ENCODE measurements at places on chromosomes 13 and 19.

DNA sequence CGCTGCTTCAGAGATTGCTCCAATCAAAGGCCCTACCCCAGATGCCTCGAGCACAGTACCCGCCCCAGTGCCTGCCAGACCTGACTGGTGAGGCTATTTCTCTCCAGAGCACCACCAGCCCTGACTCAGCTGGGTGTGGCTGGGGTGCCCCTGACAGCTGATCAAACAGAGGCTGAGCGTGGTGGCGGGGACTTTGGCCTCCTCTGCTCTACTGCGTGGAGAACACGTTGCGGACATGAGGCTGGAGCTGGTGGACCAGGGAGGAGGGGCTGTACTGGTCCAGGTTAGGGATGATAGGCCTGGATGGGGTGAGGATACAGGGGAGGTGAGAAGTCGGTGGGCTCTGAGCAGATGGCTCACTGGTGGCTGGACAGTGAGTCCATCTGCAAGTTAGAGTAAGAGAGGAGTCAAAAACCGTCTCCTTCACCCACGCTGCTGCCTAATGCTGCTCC lies 3.5 kb upstream of the DOCK6 start:
- peak; percentile 50 for DNase-seq

- DNase-seq = no peak
Measured at GRCh38 chr13:42981853-42982252, 10.2 kb downstream of the EPSTI1 start.

DNA sequence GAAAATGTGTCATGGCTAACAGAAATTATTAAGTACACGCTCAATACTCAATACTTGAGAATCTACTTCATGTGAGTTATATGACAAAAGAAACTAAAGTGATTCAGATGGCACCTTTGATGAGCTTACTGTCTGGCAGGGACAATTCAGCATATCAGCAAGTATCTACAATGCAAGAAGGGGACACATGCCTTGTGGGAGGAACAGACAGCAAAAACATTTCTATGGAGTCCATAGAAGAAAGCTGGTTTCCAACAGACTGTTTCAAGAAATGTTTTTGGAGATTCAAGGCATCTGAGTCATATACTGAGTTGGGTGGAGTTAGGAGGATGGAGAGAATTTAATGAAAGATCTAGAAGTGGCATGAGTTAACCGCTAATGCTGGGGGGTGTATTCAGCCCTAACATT lies 54.7 kb downstream of the MBNL2 start:
- DNase-seq = peak; percentile 58

DNA sequence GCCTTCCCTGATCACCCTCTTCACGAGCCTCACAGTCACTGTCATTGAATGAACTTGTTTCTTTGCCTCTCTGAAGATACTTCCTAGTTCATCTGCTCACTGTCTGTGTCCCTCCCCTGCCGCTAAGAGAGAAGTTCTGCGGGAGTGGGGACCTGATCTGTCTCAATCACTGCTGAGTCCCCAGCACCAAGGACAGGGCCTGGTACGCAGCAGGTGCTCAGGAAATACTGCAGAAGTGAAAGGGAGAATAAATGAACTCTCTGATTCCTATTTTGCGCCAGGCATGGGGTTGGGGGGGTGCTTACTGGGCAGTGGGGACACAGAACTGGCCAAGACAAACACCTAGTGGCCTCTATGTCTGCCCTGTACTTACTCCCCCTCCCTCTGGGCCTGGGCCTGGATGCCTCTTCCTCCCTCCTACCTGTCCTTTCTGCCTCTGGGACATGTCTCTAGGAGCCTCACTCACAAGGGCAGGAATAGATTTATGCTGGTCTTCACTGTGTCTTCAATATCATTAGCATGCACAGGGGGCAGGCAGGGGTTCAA lies 17.5 kb downstream of the FCGBP start:
- no peak for DNase-seq

DNA sequence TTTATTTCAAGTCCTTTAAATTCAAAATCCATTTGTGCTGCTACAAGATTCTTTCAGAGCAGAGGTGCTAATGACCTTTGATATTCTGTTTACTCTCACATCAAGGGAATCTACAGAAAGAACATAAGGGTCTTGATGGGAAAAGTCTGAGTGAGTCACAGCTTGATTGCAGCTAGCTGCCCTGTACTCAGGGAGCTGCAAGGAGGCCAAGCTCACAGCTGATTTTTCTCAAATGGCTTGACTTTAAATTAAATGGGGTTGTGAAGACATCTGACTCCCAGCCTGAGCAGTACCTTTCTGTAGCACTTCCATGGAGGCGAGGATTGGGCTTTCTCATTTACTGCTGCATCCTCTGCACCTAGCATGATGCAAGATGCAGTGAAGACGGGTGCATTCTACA lies 62.5 kb downstream of the RAP2A start:
- DNase-seq = no peak

DNA sequence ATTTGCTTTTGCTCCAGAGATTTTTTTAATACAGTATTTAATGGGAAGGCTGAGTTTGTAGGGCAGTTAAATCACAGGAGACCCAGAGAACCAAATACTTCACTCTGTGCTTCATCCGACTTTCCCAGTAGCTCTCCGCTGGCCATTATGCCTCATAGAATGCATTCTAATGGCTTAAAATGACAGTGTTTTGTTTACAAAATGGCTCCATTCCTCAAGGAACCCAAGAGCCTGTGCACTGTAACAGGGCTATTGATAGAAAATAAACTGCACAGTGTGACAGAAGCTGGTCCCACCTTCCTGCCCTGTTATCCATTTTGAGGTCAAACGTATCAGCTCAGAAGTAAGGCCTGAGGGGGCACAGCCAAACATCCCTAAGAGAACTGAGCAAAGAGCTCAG lies 136.5 kb downstream of the RAP2A start:
- DNase-seq = no peak

DNA sequence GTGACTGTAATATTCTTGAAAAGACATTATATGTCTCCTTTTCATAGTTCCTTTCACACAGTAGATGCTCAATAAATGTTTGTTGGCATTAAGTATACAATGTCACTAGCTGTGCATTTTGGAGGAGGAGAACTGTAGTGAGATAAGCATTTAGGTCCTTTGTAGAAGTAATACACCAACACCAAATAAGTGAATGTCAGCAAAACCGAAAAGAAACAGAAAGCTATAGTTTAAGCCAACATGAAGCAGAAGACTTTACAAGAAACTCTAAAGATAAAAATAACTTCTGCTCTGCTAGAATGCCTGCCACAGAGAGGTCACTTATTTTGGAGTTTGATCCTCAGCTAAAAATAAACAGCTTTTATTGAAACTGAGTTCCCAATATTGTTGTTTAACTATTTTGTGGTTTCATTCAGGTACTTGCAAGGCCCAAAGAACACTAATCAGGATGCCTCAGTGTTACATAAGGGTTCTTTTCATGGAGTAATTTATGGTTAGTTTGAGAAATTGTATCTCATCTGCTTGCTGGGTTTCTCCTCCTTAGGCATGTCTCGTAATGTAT lies 86.2 kb downstream of the STARD13 start:
- no peak for DNase-seq

DNA sequence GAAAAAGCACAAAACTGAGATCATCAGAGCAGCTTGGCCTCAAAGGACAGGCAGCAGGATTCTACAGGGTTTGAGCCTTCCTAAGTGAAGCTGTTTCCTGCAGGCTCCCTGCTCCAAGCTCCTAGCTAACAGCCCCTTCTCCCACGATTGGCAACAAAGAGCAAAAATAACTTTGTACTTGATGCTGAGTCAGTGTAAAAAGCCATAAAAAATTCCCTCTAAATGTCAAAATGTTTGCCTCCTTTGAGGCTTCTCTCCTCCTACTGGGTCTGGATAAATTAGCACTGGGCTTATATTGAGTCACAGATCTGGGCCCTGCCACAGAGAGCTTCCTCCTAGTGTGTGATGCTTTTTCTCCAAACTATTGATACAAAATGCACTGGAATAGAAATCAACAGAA lies 153.3 kb downstream of the TNFRSF19 start:
- DNase-seq = peak; percentile 28

DNA sequence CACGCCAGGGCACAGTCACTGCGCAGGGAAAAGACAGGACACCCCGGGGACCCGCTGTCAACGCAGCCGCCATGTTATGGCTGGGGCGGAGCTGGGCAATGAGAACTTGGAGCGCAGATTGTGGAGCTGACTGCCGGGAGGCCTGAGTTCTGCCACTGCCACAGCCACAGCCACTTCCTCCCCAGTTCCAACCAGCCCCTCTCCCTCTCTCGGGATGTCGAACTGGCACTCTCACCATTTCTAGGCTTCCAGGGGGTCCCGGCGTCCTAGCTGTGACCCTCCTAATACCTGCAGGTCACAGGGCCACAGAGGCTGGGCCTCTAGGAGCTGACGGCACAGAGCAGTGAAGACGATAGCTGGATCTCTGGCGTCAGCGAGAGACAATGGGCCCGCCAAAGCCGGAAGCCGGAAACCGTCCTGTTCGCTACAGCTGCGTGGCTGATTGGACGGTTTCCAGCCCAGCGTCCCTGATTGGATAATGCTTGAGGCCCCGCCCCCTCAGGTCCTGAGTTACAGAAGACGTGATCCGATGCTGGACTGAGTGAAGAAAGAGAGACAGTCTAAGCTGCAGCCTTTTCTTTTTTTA lies at the start of gene ZNF506:
ZNF506 (minus strand) TSS at position 385 of the 586 bp plus-strand sequence; CDS start at position 238, 147 bp downstream.
- peak; percentile 95 for DNase-seq

DNA sequence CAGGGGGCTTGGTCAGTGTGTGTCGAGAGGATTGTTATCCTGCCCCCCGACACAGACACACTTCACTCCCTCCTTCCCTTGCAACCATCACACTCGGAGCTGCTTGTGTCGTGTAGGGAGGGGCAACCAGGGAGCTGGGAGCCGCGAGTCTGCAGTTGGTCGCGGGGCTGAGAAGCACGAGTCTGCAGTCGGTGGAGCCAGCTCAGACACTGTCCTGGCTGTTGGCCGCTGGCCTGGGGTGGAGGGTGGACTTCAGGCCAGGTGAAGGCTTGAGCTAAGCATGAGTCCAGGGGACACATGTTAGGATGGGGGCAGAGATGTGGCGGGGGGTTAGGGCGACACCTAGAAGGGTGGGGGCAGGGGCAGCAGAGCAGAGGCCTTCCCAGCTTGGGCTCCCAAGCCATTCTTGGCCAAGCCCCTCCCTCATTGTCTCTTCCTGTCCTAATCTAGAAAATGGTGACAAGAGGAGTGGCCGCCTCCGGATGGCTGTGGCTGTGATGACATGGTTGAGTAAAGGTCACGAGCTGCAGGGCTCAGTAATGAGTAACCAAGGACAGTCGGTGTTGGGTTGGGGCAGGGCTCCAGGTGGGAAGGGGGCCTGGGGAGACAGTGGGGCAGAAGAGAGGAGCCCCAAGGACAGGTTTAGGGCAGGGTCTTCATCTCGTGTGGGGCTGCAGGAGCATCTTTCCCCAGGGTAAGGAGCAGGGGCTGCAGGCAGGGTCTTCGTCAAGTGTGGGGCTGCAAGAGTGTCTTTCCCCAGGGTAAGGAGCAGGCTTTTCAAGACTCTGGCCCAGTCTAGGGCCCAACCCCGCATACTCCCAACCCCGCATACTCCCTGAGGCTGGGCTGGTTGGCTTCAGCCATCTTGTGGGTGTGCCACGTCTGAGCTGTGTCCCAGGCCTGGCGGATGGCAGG lies 8.6 kb downstream of the PPP5C start:
- no peak for DNase-seq

GRCh38 chr13:31722673-31723072 lies 16.7 kb upstream of the RXFP2 start:
- no peak for DNase-seq

GRCh38 chr19:39752390-39752789 lies 14.6 kb upstream of the CLC start:
- DNase-seq = no peak

- DNase-seq = no peak
Measured at GRCh38 chr19:567296-567900, 5.0 kb upstream of the BSG start.

GRCh38 chr13:99272481-99272880 lies 14.3 kb upstream of the GPR18 start:
- DNase-seq = no peak

- no peak for DNase-seq
Measured at GRCh38 chr19:42294471-42295137, 7.3 kb upstream of the PRR19 start.

GRCh38 chr13:96968027-96968426 lies 26.2 kb downstream of the OXGR1 start:
- DNase-seq = no peak

- DNase-seq = no peak
Measured at GRCh38 chr19:18161636-18162002, 8.7 kb downstream of the PIK3R2 start.

- DNase-seq = no peak
Measured at GRCh38 chr13:98962901-98963590, 14.8 kb downstream of the DOCK9 start.

- peak; percentile 37 for DNase-seq
Measured at GRCh38 chr13:100108913-100109507, 20.1 kb downstream of the PCCA start.

GRCh38 chr13:76708138-76708688 lies 178.0 kb downstream of the KCTD12 start:
- DNase-seq = no peak

GRCh38 chr19:30362156-30362754 lies 9.9 kb upstream of the ZNF536 start:
- DNase-seq = no peak

- peak; percentile 44 for DNase-seq
Measured at GRCh38 chr19:17889609-17890214, 18.0 kb downstream of the SLC5A5 start.

- no peak for DNase-seq
Measured at GRCh38 chr13:33479105-33479504, 193.6 kb upstream of the STARD13 start.

DNA sequence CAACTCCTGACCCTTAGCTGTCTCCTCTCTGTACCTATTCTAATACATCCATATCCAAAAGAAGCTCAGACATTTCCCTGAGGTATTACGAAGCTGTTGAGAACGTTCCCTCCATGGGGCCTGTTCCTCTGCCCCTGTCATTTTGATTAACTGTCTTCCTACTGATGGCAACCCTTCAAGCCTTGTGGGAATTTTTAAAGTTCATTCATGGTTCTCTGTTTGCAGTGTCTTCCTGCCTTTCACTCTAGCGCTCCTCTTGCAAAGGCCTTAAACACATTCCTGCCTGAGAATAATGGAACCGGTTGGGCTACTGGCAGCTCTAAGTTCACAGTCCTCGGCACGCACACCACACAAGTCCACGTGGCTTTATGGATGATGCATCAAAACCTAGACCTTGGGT lies 66.1 kb downstream of the LHFPL6 start:
- no peak for DNase-seq

DNA sequence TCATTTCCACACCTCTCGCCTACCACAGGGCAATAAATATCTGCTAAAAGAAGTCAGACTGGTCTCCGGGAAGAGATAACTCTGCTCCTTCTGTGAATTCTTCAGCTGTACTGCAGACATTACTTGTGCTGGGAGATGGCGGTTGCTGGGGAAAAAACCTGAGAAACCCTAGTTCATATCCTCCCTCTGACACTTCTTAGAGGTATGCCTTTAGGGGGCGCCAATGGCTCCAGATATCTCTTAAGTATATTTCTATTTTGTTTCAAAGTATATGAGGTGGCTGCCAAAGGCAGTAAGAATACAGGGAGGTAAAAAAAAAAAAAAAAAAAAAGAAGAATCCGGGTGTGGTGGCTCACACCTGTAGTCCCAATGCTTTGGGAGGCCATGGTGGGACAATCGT lies 175.2 kb downstream of the PAN3 start:
- DNase-seq = peak; percentile 76

Measured in ELR (cell line).